ENCODE measurements at places on chromosomes 16 and 17. TPM values are rescaled to one million over a fixed set of nuclear protein-coding genes. Genes with fewer than 3 reads are reported as not detected.

SALL1 gene
- total RNA-seq: 13.3 TPM

ZC3H7A gene
- 60.9 TPM for total RNA-seq

ABCA6 gene
- total RNA-seq: not detected

CD300LF gene
- total RNA-seq: not detected

NGFR gene
- total RNA-seq: 2.3 TPM

EVPL gene
- total RNA-seq: not detected

GRB2 gene
- 200 TPM for total RNA-seq

- peaks cover 95% of the 10 kb centered on the region for H3K36me3 ChIP-seq
- no peaks in the 10 kb centered on the region for H3K27me3 ChIP-seq
- no peak overlapping the region for H3K4me3 ChIP-seq
- peaks cover 36% of the 10 kb centered on the region for H3K4me1 ChIP-seq
These were observed 28.8 kb downstream of the IST1 start for GRCh38 chr16:71923941-71924690.

DNA sequence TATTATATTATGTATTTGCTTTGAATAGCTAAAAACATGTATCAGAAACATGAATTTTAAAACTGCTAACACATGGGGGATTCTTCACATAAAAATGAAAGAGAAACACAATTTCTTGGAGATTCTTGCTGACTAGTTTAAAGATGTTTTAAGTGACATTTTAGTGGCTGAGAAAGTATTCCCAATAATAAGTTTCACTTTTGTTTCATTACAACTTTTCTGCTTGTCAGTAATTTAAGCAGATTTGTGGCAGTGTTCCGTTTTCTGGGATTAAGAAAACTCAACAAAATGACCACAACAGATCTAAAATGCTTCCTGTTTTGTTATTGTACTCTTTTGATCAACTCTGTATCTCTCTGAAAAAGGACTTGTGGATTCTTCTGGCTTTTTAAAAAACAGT, 75.9 kb downstream of the NLK start:
- H3K4me1 ChIP-seq: peaks cover 16% of the 10 kb centered on the region
- peaks cover 10% of the 10 kb centered on the region for H3K36me3 ChIP-seq
- no peaks in the 10 kb centered on the region for H3K27me3 ChIP-seq
- no peak for DNase-seq
- no peak overlapping the region for H3K4me3 ChIP-seq

DNA sequence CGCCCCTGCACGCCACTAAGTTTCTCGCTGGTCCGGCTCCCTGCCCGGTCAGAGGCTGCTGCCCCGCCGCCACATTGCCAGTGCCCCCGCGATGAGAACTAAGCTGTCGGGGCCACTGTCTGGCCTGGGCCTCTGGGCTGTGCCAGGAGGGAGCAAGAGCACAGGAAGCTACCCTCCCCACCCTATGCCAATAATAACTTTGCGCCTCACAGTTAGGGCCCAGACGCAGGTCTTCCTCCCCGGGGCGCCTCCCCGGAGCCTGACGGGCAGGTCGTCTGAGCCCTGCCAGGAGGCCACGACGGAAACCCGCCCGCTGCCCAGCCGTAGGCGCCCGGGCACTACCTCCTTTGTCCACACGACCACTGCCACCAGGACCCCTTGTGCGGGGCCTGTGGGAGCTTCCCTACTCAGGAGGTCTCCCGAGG, 1.5 kb downstream of the ZFPM1 start:
- H3K36me3 ChIP-seq: no peaks in the 10 kb centered on the region
- no peak overlapping the region for H3K27ac ChIP-seq
- H3K4me1 ChIP-seq: peaks cover 33% of the 10 kb centered on the region
- H3K27me3 ChIP-seq: peaks cover 5% of the 10 kb centered on the region

DNA sequence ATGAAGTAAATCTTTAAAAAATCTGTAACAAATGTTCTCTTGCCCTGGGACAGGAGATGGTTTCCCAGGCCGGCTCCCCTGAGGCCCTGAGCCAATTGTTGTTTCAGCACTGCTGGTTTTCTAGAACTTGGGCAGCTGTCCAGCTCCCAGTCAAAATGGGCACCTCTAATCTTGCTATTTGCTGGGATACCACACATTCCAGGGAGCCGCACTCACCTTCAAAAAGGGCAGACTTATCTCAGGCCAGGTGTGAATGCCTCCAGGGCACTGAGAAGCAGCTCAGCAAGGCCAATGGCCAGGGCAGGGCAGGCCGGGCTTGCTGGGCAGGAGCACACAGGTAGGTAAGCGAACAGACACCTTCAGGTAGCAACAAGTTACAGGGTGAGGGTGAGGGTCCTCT, 24.4 kb downstream of the TRIM16 start:
- no peak overlapping the region for H3K4me3 ChIP-seq
- H3K4me1 ChIP-seq: peaks cover 56% of the 10 kb centered on the region
- no peaks in the 10 kb centered on the region for H3K36me3 ChIP-seq
- H3K27me3 ChIP-seq: no peaks in the 10 kb centered on the region

DNA sequence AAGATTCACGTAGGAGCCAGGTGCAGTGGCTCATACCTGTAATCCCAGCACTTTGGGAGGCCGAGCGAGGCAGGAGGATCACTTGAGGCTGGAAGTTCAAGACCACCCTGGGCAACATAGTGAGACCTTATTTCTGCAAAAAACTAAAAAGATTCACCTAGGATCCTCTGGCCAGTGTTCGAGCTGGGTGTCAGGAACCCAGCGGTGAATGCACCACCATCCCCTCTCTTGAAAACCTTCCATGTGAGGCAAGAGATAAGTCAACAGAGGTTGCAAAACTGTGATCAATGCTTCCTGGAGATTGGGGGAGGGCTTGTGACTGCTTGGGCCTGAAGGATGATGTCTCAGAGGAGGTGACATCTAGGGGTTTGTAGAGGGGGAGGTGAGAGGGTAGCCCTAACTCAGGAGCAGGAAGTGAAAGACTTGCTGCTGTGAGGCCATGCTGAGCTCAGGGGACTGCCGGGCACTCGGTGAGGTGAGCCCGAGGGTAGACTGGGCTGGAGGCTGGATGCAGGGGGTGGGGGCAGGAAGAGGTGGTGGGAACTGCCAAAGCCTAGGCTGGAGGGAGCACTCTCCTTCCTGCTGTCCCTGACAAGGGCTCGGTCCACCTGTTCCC, 11.7 kb downstream of the GJD3 start:
- H3K27me3 ChIP-seq: no peaks in the 10 kb centered on the region
- peaks cover 91% of the 10 kb centered on the region for H3K36me3 ChIP-seq
- H3K27ac ChIP-seq: no peak overlapping the region
- no peak overlapping the region for H3K4me3 ChIP-seq

- no peaks in the 10 kb centered on the region for H3K27me3 ChIP-seq
- no peak overlapping the region for H3K27ac ChIP-seq
- H3K36me3 ChIP-seq: no peaks in the 10 kb centered on the region
- DNase-seq: no peak
- H3K4me1 ChIP-seq: peaks cover 11% of the 10 kb centered on the region
These were observed 253.3 kb upstream of the CDH5 start for GRCh38 chr16:66113223-66113622.

DNA sequence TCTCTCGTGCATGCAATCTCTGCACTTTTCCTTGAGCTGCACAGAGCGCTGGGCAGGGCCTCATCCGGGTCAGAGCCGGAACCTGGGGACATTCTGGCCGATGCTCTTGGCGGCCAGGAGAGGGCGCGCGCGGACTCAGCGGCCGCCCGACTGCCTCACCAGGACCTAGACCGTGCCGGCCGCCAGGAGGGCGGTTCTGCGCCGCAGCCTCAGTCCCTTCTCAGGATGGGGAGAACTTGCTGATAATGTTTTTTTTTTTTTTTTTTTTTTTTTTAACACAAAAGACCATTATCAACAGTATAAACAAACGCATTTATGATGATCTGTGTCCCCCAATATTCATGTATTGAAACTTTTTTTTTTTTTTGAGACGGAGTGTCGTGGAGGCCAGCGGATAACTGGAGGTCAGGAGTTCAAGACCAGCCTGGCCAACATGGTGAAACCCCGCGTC, 8.1 kb upstream of the FLYWCH2 start:
- no peak overlapping the region for H3K27ac ChIP-seq
- H3K4me1 ChIP-seq: no peaks in the 10 kb centered on the region
- peak; percentile 74 for DNase-seq

DNA sequence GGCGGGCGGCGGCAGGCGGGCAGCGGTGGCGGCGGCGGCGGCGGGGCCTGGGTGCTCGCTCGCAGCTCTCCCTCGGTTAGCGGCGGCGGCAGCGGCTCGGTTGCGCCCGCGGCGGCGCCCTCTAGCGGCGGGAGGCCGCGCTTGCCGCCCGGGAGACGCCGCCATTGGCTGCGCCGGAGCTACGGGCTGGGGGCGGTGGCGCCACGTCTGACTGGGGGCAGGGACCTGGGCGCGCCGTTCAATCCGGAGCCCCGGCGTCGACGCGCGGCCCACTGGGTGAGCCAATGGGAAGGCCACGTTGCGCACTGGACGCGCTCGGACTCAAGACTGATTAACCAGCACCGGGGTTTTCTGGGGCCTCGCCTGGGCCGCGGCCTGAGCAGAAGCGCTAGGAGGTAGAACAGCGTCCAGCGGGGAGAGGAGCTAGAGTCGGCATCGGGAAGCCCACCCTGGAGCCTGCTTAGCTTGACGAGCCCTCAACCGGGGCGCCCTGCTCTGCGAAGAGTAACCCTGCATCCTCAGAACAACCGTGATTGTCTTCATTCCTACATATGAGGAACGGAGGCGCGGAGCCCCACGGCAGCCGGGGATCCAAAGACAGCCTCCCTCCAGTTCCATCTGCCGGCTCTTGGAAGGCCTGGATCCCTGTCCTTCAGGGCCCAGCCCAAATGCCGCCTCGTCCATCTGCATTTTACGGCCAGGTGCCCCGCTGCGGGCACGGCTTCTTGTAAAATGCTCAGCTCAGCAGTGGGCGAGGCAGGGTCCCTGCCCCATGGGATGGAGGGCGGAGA, at the start of gene ZC3H7A:
ZC3H7A (minus strand) TSS at position 93 of the 791 bp plus-strand sequence. CDS start 14,904 bp downstream, outside the sequence.
- H3K4me1 ChIP-seq: peaks cover 77% of the 10 kb centered on the region
- peak within 1 kb of the TSS; percentile 94 for H3K27ac ChIP-seq
- peaks cover 46% of the 10 kb centered on the region for H3K36me3 ChIP-seq
- H3K4me3 ChIP-seq: peak within 1 kb of the TSS; percentile 77

DNA sequence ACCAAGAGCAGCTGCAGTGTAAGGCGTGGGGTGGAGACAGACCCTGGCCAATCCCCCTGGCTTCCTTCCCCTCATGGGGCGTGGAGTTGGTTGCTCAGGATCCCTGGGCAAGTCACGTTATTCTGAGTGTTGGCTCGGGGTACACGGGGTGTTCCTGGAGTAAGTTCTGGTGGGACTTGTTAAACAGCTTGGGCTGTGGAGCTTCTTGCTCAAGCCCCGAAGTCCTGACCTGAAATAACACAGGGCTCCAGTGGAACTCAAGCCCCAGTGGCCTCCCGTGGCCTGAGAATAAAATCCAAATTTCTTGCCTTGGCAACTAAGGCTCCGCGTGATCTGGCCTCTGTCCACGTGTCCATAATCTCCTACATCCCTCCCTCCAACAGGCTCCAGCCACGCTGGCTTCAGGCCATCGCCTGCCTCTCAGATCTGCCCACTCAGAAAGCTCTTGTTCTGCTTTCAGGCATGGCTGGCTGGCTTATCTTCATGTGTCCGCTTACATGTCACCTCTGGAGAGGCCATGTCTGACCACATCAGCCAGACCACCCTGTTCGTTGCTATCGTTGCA, 49.3 kb upstream of the BCO1 start:
- H3K36me3 ChIP-seq: no peaks in the 10 kb centered on the region
- DNase-seq: no peak
- H3K27ac ChIP-seq: no peak overlapping the region
- H3K4me3 ChIP-seq: no peak overlapping the region
- peaks cover 5% of the 10 kb centered on the region for H3K4me1 ChIP-seq

DNA sequence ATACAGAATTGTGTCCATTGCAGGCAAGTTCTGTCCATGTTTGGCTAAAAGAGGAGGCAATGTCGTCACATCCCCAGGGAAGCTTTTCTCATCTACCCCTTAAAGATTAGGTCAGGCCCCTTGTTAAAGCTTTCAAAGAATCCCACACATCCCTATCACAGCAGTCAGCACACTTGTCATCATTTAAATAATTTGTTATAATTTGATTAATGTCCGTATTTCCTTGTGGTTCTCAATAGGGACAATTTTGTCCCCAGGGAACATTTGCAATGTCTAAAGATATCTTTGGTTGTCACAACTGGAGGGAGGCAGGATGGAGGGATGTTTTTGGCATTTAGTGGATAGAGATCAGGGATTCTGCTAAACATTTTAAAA, 28.1 kb upstream of the NFAT5 start:
- no peak for DNase-seq
- no peaks in the 10 kb centered on the region for H3K27me3 ChIP-seq
- peaks cover 20% of the 10 kb centered on the region for H3K4me1 ChIP-seq
- no peak overlapping the region for H3K4me3 ChIP-seq
- H3K27ac ChIP-seq: no peak overlapping the region

GRCh38 chr17:4747847-4748246, 8.1 kb upstream of the CXCL16 start:
- no peak for DNase-seq
- H3K27me3 ChIP-seq: peaks cover 26% of the 10 kb centered on the region
- H3K4me3 ChIP-seq: no peak overlapping the region
- no peaks in the 10 kb centered on the region for H3K36me3 ChIP-seq
- H3K27ac ChIP-seq: no peak overlapping the region
